ENCODE measurements at places on chromosomes 5 and 9.

DNA sequence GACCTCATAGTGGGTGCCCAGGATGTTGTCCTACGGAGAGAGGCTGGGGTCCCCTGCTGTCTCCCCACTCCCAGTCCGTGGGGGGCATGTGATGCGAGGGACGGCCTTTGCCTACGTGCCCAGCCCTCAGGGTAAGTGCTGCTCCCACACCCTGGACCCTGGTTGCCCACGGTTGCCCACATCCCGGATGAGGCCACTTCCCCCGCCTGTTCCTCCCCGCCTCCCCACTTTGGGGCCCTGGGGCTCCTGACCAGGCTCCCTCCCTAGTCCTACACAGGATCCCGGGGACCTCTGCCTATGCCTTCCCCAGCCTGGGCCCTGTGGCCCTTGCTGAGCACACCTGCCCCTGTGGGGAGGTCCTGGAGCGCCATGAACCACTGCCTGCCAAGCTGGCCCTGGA lies 1.5 kb downstream of the SLC34A1 start:
- no peak for DNase-seq

- DNase-seq = no peak
Observed at GRCh38 chr9:129097671-129098306, 12.8 kb downstream of the CRAT start.

DNA sequence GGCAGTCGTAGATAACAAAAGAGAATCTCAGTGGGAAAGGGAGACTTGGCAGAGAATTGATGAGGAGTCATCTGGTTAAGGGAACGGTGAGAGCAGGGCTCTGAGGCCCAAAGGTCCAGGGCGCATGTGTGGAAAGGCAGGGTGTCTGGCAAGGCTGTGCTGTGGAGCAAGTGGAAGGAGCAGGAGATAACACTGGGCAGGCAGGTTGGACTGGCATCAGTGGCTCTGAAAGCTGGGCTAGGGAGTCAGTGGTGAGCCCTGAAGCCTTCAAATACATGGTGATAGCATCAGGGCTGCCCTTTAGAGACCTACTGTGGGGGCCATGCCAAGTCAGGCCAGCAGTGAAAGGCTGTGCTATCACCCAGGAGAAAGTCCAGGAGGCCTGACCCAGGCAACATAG lies 131.3 kb downstream of the GABBR2 start:
- DNase-seq = no peak

- no peak for DNase-seq
Observed at GRCh38 chr5:164357395-164358033, 852.1 kb downstream of the MAT2B start.

DNA sequence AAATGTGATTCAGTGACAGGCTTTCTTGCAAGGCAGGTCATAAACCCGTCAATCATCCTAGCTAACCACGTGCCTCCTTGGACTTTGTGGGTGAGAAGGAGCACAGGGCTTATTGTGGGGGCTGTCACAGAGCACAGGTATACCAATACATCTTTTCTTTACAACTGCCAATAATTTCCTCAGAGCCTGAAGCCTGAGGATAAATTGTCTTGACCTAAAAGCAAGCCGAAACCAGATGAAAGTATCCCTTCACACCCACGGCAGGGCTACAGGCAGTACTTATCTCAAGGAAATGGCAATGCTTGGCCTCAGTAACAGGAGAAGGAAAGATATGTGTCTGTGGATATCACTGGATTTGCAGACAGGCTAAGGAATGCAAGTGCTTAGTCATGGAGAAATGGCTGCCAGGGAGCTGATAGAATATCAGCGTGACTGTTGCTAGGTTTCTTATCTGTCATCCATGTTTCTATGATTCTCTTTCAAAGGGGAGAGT lies 90.3 kb upstream of the ZNF366 start:
- no peak for DNase-seq

- DNase-seq = no peak
Observed at GRCh38 chr5:113166852-113167366, 190.3 kb downstream of the DCP2 start.

DNA sequence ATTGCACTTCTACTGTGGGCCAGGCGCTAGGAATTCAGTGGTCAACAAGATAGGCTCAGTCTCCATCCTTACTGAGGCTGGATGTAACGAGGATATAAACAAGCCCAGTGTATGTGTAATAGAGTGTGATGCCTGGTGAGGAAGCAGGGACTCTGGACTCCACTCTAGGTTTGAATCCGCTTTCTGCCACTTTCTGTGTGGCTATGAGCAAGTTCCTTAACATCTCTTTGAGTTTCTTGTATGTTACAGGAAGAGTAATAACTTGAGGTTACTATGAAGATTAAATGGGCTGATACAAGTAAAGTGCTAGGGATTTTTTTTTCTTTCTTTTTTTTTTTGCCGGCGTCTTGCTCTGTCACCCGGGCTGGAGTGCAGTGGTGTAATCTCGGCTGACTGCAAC lies 12.4 kb downstream of the DOCK2 start:
- no peak for DNase-seq

GRCh38 chr9:83919111-83919510 lies 2.1 kb downstream of the KIF27 start:
- no peak for DNase-seq

DNA sequence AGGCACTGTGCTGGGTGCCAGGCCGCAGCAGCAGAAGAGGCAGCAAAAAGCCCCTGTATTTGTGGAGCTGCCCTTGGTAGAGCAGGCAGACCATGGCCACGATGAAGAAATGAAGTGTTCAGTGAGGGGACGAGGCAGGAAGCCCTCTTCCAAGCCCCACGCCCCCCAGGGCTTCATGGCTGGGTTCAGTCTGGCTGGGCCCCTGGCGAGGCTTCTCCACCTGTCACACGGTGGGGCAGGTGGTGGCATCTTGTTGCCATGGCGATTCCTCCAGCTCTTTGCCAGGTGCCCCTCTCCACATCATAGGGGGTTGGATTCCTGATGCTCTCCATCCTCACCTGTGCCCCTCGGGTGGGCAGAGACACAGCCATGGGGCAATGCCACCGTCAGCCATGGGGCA lies 21.5 kb downstream of the ADGRD2 start:
- no peak for DNase-seq

DNA sequence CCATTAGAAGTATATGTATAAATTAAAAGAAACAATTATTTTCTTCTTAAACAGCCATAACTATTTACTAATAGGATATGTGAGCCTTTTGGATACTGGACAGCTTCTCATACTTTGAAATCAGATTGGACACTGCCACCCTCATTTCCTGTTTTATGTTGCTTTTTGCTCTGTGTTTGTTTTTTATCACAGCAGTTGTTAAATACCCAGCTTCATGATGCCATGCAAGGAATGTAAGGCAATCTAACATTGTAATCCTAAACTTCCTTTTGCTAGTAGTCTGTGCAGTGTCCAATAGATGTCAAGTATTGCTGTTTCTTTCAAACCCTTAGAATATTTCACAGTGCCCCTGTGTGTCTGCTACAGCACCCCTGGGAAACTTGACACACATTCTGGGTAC lies 56.2 kb downstream of the CNTLN start:
- DNase-seq = no peak

DNA sequence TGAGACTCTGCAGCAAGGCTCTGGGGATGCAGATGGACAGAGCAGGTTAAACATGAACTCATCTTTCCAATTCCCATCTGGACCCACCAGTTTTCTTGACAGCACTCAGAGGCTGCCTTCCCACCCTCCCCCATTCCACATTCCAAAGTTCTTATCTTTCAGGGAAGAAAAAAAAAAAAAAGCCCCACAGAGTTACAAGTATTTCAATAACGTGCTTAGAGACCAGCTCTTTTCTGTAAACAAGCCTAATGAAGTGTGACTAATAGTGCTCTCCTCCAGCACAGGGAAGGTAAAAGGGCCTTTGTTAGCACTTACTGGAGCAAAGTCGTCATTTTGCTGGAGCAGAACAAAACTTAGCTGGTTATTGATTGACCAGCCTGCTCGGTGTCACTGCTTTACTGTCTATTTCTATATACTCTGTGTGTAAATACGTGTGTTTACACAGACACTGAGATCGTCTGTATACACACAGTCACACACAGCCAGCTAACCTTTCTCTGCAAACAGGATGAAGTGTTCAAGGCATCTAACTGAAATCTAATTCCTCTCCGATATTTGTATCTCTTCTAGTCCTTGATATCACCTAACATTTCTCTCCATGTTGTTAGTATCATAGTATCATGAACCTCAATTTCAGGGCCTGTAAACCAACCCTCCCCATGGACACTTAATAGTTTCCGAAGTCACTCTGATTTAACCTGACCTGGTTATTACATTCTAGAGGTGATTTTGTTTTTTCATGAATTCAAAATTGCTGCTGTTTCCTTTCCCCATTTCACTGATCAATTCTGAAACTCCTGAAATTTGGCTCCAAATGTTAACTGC lies 84.9 kb downstream of the ZNF608 start:
- DNase-seq = no peak

DNA sequence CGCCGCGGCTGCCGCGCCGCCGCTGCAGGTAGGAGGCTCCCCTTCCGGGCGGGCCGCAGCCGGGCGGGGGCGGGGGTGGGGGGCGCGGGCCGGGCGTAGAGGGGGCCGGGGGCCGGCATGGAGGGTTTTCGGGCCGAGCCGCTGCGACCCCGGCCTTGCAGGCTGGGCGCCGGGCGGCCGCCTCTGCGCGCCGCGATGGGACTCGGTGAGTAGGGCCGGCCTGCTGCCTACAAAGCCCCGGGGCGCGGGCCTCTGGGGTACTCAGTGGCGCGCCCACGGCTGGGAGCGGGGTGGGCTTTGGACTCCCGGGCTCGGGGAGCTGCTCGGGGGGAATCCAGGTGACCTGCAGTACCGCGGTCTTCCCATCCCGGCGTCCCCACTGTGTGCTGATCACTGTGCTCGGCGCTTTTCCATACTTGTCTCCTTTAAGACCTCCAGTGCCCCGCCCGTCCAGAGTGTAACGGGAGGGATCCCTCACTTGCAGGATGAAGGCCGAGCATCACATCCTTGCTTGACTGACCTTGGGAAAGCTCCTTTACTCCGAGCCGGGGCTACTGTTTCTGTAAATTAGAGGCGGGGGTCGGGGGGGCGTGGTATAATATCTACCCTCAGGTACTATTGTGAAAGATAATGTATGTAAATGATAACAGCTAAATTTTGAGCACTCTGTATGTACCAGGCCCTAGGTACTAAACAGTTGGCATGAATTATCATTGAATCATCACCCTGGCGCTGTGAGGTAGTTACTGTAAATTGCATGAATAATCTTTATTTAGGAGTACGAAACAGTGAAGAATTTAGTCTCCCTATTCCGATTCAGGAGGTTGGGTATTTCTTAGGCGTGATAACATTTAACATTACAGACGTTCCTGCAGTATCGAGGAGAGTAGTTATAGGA lies 672 bp downstream of the MSANTD3 start:
- DNase-seq = peak; percentile 27

DNA sequence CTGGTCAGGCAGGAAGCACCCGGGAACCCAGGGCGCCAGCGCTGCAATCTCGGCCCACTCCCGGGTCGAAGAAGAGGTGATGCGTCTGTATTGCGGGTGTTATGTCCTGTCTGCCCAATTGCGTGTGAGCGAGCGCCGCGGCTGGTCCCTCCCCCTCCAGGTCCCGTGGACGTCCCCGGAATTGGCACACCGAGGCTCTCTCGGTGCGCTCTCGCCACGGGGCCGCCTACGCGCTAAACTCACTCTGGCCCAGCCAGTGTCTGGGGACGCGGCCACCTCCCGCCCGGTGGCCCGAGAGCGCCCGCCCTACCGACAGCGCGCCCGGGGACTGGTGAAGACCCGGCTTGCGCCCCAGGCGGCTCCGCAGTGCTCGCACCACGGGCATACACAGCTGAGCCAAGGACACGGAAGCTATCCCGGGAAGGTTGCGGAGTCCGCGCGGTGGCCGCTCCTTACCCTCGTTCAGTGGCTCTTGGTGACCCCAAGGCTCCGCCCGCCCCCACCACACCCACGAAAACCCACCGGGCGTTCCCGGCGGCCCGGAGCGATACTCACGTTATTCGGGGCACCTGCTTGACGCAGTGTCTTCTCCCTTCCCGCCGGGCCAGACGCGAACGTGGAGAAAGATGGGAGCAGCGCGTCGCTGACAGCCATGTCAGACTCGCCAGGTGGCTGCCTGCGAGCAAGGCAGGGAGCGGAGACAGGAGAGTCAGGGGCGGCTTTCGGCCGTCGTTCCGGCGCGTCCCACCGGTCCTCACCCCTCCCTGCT lies 1.0 kb downstream of the KLF4 start:
- peak; percentile 51 for DNase-seq

DNA sequence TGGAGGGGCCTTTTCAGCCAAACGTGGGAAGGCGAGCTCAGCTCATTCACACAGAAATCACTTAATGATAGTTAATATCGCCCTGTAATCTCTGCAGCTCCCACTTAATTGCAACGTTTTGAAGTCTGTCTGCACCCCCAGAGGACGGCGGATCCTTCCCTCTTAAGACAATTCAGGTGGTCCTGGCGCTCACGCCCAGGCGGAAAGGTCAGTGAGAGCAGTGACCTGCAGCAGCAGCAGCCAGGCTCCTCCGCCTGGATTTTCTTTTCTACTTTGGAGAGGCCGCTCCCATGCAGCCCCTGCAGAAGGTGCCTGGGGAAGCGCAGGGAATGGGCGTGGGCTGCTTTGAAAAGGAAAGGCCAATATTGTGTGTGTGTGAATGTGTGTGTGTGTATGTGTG lies 400.9 kb upstream of the IRX1 start:
- no peak for DNase-seq

- no peak for DNase-seq
Observed at GRCh38 chr9:127705577-127706379, 1.0 kb upstream of the CFAP157 start.

GRCh38 chr9:11063263-11063662 lies 450.5 kb upstream of the PTPRD start:
- DNase-seq = no peak

GRCh38 chr9:115300116-115300515 lies 182.2 kb upstream of the TNC start:
- no peak for DNase-seq

GRCh38 chr5:151670083-151670686 lies 16.5 kb downstream of the SPARC start:
- no peak for DNase-seq

DNA sequence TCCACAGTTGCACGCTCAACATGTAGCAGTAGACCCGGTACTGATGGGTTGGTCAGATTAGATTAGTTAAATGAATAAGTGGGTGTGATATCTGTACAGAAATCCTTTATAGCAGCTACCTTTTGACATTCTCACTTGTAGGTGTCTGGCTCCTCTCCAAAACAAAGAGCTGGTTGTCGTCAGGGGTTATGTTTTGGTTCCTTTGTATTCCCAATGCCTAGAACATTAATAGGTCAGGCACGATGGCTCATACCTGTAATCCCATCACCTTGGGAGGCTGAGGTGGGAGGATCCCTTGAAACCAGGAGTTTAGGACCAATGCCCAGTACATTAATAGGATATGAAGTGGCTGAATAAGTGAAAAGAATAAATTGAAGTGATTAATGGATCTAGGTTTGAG lies 182.1 kb downstream of the SNCAIP start:
- DNase-seq = no peak

GRCh38 chr9:16252616-16253015 lies 617.9 kb downstream of the BNC2 start:
- DNase-seq = no peak

DNA sequence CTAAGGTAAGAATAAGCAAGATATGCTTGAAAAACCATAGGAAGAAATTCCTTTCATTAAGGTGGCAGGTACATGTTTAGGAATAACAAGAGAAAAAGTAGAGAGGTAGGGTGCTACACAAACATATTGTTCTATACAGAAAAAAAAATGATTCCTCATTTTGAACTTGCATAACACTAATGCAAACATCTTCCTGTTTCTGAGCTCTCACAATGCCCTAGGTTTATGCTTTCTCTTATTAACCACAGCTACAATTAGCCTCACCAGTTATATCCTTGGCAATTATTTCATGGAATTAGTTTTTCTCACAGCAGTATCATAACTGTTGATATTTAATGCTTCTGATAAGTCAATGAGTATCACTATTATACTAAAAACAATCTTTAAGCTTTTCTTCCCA lies 20.7 kb downstream of the CEMIP2 start:
- no peak for DNase-seq

Data from omental fat pad (tissue), 4 donors.